Activated CD4-positive, alpha-beta T cell treated with anti-CD3 and anti-CD28 coated beads for 36 hours (primary cell): ENCODE measurements at places on chromosomes 7 and 10.
A peak's percentile ranks its signal among the peaks of the same experiment; 100 is the strongest.

- no peak for DNase-seq
Observed at GRCh38 chr10:42985436-42986316, 91.2 kb upstream of the RET start.

DNA sequence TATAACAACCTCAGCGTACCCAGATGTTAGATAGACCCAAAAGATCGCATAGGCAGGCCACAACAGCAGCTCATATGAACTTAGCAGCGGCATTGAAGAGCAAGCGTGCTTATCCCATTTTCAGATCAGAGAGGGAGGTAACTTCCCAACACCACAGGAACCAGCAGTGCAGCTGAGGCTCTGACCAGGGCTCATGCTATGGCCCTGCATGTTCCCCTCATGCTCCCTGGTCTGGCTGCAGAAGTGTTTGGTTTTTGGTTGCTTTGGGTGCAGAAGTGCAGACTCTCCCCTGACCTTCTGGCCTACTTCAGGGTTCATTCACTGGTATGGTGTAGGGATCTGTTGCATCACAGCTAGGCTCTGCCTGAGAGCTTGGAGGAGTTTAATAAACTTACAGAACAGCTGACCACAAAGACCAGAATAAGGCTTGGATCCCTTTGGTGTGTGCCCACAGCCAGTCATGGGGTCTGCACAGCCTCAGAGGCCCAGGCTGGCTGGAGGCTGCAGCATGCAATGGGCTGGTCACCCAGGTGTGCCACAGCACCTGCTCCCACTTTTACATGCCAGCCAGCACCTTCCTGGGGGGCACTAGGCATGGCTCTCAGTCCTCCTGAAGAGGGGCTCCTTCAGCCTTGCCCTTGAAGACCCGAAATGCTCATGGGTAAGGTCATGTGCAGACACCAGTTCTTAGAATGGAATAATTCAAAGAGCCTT is 9.1 kb upstream of the CXCL12 start:
- DNase-seq, result no peak

DNA sequence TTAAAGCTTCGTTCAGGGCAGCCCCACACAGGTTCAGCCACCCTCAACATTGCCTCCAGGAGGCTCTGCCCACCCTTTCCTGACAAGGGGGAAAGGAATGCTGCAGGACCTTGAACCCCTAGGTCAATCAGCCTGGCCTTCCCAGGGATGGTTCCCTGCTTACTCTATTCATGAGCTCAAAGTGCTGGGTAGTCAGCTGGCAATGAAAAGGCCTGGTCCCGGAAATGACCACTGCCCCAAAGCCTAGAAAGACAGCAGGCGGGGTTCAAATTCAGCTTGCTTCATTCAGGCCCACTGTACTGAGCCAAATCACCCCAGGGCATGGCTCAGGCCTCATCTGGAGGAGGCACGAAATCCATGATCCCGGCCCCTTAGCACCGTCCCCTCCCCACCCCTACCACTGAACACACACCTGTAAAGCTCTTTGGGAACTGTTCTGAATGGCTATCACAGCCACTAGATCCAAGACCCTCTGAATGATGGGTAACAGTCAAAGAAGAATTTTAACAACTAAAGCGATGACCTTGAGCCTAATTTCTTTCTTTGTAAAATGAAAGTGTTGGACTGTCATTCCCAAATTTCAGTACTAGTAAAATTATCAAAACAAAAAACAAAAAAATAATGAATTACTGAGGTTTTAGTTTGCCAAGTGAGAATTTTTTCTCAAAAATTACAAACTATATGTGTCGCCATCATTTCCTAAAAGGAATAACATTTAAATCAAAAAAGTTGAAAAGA is 1.0 kb downstream of the URGCP start:
- DNase-seq, result no peak

GRCh38 chr7:157551325-157552070 is 214.7 kb downstream of the DNAJB6 start:
- no peak for DNase-seq

DNA sequence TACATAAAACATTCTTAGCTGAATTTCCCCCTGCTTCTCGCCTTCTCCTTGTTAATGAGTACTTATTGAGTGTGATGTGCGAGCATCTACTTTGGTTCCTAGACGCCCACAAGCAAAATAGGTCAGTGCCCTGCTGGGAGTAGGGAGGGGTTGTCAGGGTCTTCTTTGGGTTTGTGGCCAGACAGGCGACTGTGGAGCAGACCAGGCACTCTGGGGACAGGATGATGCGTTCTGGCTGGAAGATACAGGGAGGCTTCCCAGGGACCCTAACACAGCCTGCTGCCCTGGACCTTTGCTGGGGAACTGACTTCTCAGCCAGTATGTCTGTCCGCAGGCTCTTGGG is 227.2 kb downstream of the CUX1 start:
- DNase-seq, result no peak

- no peak for DNase-seq
Observed at GRCh38 chr7:91286432-91286831, 22.2 kb downstream of the FZD1 start.

DNA sequence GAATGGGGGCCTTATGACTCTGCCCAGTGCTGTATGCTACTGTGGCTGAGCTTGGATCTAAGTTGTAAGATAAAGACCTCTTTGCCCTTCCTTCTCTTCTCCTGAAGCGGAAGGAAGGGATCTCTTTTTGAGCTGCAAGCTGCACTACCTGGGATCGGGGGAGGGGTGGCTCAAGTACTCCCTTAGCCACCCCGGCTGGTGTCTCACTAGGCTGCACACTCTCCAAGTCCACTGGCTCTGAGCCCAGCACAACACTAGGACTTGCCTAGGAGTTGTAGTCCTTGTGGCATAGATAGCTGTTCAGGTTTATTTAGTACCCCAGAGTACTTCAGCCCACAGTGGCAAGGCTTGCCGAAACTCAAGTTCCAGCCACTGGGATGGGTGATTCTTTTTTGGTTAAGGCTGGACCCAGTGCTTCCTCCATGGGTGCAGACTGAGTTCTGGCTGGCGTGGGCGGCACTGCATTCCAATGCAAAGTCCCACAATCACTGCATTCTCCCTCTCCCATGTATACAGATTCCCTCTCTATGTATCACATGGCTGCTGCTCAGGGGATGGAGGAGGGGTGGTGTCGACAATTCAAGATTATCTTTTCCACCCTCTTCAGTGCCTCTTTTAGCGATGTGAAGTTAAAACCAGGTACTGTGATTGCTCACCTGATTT is 76.2 kb upstream of the SLC25A13 start:
- no peak for DNase-seq

DNA sequence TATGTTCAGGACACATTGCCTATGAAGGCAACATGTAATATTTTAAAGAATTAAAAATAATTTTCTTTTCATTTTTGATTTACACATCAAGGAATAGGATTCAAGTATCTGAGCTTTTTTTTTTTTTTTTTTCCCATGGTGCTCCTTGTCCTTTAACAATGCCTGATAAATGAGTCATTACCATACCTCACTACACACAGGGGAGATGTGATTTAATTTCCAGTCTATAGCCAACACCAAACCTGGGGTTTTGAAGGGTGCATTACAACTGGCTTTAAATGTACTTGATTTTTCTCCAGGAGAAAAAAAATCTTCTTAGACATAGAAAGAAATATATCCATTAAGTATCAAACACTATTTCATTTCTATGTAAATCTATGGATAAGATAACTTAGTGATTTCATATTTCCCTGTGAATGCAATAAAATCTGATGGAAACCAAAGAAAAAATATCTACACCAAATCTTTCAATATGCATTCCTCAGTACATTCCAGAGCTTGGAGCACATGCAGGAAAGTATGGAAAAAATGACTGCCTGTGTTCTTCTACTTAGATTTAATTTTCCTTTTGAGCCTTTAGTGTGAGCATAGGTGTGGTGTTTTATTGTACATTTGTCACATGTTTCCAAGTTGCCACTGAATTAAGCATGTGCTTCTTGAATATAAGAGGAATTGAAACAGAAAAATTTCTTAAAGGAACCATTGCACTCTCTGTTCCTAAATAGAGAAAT is 204.8 kb upstream of the MEOX2 start:
- DNase-seq, result no peak

DNA sequence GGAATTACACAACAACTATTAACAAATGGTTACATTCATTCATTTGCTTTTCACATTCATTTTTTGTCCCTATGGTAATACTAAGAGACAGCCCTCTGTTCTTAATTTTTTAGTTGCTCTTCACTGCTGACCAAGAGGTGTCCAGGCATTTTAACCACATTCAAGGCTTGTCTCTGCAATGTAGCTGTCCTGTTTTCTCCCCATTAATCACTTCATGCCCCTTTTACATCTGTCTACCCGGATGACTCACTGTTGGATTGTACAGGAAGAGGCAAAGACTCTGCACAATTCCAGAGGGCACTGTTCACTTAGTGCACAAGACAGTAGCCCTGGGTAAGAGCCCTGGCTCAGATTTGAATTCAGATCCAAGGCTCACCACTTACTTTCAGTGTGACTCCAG is 168.5 kb downstream of the NOC3L start:
- DNase-seq, result no peak

DNA sequence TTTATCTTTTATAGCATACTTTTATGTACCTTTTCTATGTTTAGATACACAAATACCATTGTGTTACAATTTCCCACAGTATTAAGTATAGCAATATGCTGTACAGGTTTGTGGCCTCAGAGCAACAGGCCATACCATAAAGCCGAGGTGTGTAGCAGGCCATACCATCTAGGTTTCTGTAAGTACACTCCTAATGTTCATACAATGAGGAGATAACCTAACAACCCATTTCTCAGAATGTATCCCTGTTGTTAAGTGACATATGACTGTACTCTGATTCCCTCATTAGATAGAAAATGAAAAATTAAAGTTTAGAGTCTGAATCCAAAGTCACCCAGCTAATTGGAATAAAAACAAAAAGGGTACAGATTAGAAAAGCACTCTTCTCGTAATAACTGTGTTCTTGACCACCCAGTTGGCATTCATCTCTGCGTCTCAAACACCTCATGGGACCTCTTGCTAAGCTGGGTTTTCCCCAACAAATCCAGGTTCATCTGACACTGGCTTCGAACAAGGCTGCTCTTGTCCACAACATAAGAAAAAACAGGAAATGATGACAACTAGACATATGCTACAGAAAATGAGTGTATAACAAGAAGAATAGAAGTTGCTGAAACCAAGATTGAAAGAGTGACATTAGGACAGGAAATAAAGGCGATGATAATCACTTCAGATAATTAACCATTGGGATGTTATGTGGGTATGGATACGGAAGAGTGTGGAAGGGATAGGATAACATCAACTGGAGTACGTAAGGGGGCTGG is 1.4 kb downstream of the NDUFB8 start:
- DNase-seq, result peak; percentile 46

DNA sequence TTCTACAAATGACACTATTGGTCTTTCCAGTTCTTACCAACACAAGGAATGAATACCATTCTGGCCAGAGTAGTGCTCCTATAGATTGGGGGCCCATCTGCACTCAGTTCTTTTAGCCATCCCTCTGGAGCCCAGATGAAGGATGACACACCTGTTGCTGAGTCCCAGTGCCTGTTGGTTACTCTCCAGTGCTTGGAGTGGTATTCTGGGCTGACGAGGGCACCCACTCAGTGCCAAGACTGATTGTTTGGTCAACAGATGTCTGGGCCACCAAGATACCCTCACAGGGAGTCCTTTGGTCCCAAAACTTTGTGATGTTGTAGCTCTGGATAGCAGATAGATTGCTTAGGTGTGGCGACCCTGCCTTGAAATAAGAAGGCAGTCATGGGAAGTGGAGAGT is 23.7 kb upstream of the ITGA8 start:
- DNase-seq, result no peak

GRCh38 chr7:29485339-29486190 is 78.1 kb upstream of the PRR15 start:
- DNase-seq, result no peak

GRCh38 chr10:84155521-84155920 is 16.2 kb downstream of the GHITM start:
- DNase-seq, result no peak

GRCh38 chr10:60992636-60993035 is 48.7 kb upstream of the RHOBTB1 start:
- no peak for DNase-seq

- no peak for DNase-seq
Observed at GRCh38 chr10:63467841-63468240, 2.1 kb upstream of the JMJD1C start.

DNA sequence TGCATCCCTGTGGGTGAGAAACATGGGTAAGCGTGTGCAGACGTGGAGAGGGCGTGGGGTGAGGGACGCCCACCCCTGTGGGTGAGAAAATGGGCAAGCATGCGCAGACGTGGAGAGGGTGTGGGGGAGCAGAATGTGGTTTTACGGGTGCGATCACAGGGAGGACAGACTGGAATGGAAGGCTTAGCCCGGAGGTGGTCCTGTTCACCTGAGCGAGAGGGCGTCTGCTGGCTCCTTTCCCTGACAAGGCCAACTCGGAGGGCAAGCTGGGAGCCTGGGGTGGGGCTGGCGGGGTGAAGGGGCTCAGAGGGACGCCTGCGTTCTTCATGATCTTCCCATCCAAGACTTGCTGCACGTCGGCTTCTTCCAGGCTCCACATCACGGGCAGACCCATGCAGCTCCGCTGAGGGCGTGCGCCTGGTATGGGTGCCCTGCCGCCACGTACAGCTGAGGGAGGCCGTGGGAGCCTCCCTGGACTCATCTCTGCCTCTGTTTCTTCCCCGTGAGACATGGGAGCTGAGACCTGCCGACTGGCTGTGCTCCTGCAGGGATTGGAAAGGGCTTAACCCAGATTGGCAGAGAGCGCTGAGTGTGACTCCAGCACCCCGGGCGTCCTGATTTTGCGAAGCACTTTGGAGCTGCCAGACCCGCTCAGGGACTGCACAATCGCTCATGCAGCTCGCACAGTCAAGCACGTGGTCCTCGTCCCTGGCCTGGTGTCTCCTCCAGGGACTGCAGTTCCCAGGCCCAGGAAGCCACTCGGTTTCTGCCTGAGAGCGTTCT is 74.3 kb upstream of the SHH start:
- no peak for DNase-seq

- no peak for DNase-seq
Observed at GRCh38 chr7:24058953-24059352, 225.0 kb upstream of the NPY start.

DNA sequence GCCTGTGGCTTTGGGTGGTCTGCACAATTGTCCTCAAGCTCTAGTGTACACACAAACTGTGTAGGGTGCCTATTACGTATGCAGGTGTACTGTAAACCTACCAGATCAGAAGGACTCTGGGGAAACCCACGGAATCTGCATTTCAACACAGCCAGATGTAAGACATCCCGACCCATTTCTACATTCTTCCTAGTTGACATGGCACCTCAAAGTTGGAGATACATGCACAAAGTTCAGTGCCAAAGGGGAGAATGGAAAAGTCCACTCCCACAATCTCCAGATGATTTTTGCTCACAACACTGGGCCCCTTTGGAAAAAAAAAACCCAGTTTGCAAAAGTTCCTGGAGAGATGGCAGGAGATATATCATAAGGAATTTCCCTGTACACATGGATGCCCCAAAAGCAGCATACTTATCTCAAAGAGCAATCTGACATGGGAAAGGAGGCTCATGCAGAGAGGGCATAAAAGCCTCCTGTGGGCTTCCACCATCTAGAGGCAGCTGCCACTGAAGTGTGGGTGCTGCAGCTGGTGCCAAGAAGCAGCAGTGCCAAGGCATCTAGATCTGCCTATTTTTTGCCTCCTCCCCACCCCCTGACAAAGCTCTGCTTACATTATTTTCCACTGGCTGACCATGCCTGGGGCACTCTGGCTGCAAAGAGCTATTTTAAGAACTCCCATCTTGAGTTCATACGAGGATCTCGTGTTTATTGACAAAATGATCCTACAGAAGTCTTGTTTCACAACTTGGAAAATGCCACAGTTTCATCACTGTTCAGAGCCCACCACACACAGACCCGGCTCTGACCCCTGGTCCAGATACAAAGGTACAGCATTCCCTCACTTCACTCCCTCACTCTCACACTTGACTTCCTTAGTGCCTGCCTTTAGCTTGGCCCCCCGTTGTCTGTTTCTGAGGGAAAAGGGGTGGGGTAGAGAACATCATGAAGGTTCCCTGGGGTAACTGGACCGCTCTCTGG is 12.9 kb downstream of the TECTB start:
- no peak for DNase-seq
